ENCODE measurements at places on chromosomes 6 and 20.

GRCh38 chr6:165575158-165575549, 87.9 kb downstream of the PDE10A start:
- DNase-seq = no peak

- DNase-seq = no peak
Measured at GRCh38 chr6:56483929-56484328, 158.8 kb downstream of the DST start.

- no peak for DNase-seq
Measured at GRCh38 chr6:13267142-13267651, 61.1 kb downstream of the TBC1D7 start.

- DNase-seq = no peak
Measured at GRCh38 chr6:10412461-10413261, 2.2 kb downstream of the TFAP2A start.

- DNase-seq = no peak
Measured at GRCh38 chr6:81384921-81385320, 367.6 kb downstream of the TENT5A start.

DNA sequence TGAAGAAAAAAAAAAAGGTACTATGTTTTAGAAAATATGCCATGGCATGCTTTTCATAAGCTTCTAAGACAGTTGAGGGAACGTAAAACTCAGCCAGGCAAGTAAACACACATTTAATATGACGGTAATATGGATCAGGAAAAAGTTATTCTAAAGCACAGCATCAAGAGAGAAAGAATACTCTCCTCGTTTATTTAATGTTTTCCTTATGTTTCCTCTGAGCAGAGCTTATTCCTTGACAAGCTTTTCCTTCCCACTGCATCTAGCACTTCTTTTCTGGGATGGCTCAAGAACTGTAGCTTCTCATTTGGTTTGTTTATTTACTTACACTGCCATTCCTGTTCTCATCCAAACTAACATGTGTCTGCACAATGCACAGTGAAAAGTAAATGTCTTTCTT, 2.7 kb upstream of the RSPO3 start:
- no peak for DNase-seq

DNA sequence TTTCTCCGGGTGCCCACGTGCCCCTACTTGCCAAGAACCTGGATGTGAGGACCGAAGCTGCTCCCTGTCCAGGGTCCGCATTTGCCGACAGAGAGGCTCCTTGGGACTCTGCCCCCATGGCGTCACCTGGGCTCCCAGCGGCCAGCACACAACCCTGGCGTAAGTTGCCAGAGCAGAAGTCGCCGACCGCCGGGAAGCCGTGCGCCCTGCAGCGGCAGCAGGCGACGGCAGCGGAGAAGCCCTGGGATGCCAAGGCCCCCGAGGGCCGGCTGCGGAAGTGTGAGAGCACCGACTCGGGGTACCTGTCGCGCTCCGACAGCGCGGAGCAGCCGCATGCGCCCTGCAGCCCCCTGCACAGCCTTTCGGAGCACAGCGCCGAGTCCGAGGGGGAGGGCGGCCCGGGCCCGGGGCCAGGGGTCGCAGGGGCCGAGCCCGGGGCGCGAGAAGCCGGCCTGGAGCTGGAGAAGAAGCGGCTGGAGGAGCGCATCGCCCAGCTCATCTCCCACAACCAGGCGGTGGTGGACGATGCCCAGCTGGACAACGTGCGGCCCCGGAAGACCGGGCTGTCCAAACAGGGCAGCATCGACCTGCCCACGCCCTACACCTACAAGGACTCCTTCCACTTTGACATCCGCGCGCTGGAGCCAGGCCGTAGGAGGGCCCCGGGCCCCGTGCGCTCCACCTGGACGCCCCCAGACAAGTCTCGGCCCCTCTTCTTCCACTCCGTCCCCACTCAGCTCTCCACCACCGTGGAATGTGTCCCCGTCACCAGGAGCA, 28.3 kb downstream of the ZNF831 start:
- DNase-seq = no peak

- no peak for DNase-seq
Measured at GRCh38 chr6:168922436-168922835, 331.2 kb downstream of the THBS2 start.

DNA sequence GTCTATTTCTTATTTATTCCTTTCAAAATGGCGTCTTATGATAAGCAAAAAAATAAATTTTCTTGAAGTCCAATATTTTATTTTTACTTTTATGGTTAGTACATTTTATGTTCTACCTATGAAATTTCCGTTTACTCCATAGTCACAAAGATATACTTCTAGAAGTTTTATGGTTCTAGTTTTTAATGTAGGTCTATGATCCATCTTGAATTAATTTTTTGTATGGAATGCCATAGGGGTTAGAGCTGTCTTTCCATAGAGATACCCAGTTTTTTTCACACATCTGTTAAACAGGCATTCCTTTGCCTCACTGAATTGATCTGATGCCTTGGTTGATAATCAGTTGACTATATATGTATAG, 24.9 kb upstream of the ASIP start:
- DNase-seq = no peak

DNA sequence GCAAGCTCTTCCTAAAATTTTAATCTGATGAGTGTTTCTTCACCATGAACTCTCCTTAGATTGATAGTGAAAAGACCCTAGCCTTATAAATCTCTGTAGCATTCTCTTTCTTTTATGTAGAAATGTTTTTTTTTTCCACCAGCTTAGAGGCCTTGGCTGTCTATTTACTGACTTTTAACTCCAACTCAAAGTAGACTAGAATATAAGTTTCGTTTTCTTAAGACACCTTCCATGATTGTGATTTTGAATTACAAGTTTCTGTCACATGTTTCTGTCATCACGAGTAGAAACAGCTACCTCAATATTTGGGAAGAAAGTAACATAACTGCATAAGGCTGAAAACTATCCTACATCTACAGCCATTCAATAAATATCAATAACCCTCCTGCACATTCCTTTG, 17.8 kb downstream of the ADGRF4 start:
- DNase-seq = no peak

DNA sequence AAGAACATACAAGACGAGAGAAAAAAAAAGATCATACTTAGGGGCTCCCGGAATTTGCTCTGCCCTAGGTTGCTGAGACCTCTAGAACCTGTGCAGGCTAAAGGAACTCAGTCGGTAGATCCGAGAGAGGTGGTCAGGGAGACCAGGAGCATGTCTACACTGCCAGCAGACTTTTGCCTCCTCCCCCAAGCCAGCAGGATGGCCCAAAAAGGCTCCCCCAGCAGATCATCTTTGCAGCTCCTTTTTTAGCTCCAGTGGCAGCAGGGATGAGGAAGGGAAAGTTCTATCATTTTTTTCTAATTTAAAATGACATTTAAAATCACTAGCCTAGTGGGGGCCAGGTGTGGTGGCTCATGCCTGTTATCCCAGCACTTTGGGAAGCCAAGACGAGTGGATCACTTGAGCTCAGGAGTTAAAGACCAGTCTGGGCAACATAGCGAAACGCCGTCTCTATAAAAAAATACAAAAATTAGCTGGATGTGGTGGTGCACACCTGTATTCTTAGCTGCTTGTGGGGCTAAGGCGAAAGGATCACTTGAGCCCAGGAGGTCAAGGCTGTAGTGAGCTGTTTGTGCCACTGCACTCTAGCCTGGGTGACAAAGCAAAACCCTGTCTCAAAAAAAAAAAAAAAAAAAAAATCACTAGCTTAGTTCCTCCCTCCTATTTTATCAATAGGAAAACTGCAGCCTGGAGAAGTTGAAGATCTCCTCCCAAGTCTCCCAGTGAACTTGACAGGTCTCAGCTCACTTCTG, 69.3 kb upstream of the MYL9 start:
- DNase-seq = no peak

DNA sequence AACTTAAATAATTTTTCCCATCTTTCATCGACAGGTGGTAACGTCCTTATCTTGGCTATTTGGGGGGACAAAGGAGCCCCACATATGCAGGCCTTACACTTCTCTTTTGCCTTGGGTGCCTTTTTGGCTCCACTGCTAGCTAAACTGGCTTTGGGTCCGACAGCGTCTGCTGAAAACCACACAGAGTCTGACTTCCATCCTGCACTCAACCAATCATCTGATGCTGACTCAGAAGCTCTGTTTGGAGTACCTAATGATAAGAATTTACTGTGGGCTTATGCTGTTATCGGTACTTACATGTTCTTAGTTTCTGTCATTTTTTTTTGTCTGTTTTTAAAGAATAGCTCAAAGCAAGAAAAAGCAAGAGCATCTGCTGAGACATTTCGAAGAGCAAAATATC, 178.5 kb downstream of the SLC16A10 start:
- no peak for DNase-seq

DNA sequence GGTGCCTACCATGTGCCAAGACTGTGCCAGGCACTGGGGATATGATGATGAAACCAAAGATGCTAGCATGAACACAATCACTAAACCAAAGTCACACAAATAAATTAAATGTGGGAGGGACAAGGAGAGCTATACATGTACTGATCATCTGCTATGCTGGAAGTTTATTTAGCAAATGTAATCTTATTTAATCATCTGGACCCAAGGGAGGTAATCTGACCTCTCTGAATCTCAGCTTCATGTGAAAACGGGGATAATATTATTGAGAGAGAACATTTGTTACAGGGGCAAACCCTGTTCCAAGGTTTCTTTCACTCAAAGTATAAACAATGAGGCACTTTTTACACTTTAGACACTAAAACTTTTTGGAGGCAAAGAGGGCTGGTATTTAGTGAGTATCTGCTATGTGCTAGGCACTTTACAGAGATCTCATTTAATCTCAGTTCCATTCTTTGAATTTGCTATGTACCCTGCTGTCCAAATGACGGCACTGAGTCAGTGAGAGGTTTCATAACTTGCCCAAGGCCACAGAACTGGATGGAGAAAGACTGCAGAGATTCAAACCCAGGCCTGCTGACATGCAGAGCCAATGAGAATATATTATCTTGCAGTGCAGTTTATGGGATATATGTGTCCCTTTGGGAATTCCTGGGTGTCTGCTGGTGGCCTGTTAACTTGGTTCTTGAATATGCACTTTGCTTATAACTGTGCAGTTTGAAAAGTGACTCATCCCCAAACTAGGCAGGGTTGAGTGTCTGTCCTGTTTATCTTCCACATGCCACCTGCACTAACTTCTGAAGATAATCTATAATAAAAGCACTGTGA, 3.3 kb upstream of the ASXL1 start:
- DNase-seq = no peak

- no peak for DNase-seq
Measured at GRCh38 chr6:74492587-74492986, 713.3 kb downstream of the COL12A1 start.

GRCh38 chr6:91976797-91977196, 1389.9 kb upstream of the MAP3K7 start:
- no peak for DNase-seq

- no peak for DNase-seq
Measured at GRCh38 chr6:158283304-158283980, 28.8 kb upstream of the TULP4 start.

- DNase-seq = no peak
Measured at GRCh38 chr6:135052939-135053338, 1.7 kb downstream of the HBS1L start.
